AG09309 (cell line): ENCODE measurements at places on chromosomes 12 and 14.

GRCh38 chr14:26855077-26855753 lies 257.4 kb upstream of the NOVA1 start:
- DNase-seq = no peak

DNA sequence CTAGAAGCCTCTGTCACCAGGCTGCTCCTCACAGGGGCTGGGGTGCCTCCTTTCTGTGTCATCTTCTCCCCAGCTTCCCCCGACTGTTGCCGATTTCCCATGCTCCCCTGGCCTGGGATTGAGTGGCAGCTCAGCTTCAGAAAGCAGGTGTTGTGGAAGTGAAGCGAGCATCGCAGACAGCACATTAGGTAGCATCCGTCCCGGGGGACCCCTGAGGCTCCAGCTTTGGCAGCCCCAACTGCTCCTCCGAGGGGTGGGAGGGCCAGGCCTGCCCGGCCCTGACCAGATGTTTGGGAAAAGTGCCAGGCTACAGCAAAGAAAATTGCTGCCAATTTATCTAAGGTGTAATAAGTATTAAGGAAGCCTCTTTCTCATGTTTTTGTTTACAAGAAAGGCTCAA lies 1045.6 kb downstream of the BCL11B start:
- no peak for DNase-seq

GRCh38 chr14:95348395-95349080 lies 28.8 kb upstream of the CLMN start:
- DNase-seq = no peak

DNA sequence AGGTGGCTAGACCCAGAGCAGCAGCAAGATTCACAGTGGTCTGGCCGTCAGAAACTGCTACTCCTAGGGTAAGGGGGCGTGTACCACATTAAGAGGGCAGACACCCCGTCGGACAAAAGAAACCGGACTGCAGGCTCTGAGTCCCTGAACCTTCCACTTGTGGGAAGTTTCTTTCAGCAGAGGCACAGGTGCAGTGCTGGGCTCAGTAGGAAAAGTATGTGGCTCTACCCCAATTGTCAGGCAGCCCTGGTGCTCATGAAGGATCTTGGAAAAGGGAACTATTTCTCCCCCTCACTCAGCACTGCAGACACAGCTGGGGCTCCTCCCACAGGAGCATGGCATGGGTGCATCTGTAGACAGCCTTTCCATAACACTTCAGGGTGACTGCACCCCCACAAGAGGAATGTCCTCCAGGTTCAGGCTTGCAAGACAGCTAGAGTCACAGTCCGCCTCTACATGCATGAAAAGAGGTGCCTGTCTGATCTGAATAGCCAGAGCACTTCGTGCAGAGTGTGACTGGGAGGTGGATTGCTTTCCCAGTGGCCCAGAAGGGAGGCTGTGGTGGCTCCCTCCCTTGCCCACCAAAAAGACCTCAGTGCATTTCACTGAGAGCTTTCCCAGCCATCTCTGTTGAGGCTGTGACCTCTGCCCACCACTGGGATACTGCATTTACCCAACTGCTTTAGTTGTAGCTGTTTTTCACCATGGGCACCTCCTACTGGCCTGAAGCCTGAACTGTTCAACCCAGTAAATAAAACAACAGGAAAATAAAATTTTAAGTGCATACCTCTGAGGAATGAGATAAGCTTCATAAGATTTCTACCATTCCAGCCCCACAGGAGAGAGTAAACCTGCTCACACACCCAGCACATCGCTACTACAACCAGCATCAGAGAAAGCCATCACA lies 14.2 kb downstream of the CEP128 start:
- no peak for DNase-seq

GRCh38 chr12:92759634-92760268 lies 57.0 kb downstream of the PLEKHG7 start:
- peak; percentile 79 for DNase-seq
